ENCODE measurements at places on chromosomes 7 and 10. TPM values are rescaled to one million over a fixed set of nuclear protein-coding genes. Genes with fewer than 3 reads are reported as not detected.

GRCh38 chr7:29243910-29244655 is 49.5 kb downstream of the CHN2 start:
- peak; percentile 18 for DNase-seq

- DNase-seq, result no peak
These were observed 424.1 kb upstream of the MGMT start for GRCh38 chr10:129042776-129043595.

- no peak for DNase-seq
These were observed 218.9 kb downstream of the TNS3 start for GRCh38 chr7:47362984-47363383.

DNA sequence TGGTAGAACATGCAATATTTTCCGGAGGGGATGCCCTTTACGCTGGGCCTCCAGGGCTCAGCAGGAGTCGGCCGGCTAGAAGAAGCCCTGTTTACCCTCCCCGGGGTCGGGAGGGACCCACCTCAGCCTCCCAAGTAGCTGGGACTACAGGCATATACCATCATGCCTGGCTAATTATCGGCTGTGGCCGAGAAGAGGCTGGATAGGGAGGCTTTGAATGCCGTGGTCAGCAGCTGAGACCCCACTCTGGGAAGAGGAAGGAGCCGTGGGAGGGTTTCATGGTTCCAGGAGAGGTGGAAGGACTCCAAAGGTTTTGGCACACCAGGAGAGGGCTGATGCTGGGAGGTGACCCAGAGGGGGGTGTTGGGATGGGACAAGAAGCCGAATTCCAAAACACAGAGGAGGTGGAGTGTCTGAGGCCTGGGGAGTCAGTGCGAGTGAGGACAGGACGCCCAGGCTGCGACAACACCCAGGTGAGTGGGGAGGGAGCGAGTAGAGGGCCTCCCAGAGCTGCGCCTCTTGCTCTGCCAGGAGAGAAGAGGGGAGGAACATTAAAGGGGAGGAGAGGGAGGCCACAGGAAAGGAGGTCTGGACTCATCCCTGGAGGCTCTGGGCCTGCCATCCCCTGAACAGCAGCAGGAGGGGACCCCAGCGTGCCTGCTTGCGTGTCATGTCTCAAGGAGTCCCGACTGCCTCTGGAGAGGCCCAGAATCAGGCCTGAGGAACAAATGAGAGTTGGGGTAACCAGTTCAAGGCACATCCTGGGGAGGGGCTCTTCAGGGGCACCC is 19.6 kb downstream of the GRID2IP start:
- DNase-seq, result no peak

GRCh38 chr7:103569621-103570305 is 123.8 kb upstream of the SLC26A5 start:
- DNase-seq, result no peak

GRCh38 chr10:49679480-49679893 is at the start of gene C10orf53:
C10orf53 (plus strand) TSS chr10:49679651; CDS start chr10:49679698, 47 bp downstream.
- DNase-seq, result no peak

DNA sequence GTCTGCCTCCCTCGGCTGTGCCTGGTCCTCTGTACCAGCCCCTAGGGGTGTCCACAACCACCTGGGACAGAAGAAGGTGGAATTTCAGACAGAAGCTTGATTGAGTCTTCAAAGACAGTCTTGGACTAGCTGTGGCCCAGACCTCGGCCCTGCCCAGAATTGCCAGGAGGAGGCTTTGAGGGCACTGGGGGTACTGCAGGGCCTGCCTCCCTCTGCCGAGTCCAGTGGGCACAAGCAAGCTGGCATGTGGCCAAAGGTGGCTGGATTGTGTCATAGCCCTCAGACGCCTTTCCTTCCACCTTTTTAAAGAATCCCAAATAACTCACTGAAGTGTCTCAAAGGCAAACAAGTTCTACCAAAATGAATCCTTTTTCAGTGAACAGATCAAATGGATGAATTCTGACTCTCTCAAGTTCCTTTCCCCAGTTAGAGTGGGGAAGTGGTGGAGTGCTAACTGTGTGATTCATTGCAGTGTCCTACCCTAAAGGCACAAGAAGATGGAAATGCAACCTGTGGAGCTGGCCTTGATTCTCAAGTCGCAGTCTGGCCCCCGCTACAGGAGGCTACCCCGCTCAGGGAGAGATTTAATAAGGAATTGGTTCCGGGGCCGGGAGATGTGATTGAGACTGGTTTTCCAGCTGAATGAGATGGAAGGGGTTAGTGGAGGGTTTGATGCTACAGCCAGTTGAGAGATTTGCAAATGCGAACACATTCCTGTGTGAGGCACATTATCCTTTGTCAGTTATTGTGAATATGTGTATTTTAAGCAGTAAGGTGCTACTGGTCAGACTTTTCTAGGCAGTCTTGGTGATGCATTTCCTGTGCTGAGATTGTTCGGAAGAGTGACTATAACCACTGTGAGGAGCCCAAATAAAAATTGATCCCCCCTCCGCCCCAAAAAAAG is 28.8 kb upstream of the SLC26A4 start:
- DNase-seq, result no peak

Gene CDCA7L
- total RNA-seq, result 23.7 TPM

Gene FOXP2
- not detected for total RNA-seq

Gene KCP
- 0.11 TPM for total RNA-seq

Gene MMD2
- total RNA-seq, result not detected

Gene HSPA12A
- total RNA-seq, result 0.49 TPM

Gene NPY4R
- total RNA-seq, result not detected

Gene CUZD1
- 0.27 TPM for total RNA-seq

Gene PRLHR
- not detected for total RNA-seq
